Left lobe of liver (tissue), 2 donors: ENCODE measurements at places on chromosomes 1 and 21.

DNA sequence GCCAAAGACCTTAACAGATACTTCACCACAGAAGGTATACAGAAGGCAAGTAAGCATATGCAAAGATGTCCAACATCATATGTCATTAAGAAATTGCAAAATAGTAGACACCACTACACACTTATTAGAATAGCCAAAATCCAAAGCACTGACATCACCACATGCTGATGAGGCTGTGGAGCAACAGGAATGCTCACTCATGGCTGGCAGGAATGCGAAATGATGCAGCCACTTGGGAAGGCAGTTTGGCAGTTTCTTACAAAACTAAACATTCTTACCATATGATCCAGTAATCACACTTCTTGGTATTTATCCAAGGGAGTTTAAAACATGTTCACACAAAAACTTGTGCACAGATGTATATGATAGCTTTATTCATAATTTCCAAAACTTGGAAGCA, 261.2 kb upstream of the AJAP1 start:
- no peak for DNase-seq

GRCh38 chr1:159071970-159072582, 4.5 kb downstream of the AIM2 start:
- DNase-seq, result no peak

GRCh38 chr1:216905781-216906180, 182.6 kb upstream of the ESRRG start:
- no peak for DNase-seq

DNA sequence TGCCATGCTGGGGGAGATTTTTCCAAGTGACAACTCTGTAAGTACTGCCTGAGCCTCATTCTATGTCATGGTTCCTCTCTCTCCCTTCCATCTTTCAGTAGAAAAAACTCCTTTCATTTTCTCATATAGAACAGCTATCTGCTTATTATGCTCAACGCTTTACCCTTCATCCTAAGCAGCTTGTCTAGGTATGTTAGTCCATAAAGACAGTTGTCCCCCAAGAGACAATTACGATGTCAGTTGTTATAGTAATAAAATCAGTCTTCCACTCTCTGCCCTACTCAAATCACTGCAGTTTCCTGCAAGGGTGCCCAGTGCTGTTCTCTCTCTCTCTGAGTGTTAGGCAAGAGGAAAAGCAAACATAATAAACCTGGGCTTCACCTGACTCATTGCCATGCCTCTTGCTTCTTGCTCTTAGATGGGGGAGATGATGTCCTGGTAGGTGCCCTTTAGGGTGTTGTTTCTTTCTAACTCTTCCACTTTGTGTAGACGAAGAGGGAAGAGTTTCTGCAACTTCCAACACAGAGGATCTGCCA, 59.4 kb downstream of the PAPPA2 start:
- DNase-seq, result no peak

DNA sequence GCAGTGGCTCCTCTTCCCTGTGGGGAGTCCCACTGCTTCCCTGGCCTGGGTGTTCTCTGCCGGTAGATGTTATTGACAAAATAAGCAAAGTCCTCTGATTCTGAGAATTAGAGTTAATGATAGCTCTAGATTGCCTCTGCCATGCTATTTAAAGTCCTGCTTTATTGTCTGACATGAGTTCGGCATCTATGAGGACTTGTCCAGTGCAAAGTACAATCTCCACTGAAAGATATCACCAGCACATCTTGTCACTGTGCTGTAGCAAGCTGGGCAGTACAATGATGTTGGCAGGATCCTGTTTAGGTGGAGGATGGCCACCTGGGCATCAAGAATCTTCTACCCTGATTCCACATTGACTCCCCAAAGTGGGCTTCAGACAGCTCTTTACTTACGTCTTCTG, 54.0 kb upstream of the ATP5PO start:
- DNase-seq, result no peak

DNA sequence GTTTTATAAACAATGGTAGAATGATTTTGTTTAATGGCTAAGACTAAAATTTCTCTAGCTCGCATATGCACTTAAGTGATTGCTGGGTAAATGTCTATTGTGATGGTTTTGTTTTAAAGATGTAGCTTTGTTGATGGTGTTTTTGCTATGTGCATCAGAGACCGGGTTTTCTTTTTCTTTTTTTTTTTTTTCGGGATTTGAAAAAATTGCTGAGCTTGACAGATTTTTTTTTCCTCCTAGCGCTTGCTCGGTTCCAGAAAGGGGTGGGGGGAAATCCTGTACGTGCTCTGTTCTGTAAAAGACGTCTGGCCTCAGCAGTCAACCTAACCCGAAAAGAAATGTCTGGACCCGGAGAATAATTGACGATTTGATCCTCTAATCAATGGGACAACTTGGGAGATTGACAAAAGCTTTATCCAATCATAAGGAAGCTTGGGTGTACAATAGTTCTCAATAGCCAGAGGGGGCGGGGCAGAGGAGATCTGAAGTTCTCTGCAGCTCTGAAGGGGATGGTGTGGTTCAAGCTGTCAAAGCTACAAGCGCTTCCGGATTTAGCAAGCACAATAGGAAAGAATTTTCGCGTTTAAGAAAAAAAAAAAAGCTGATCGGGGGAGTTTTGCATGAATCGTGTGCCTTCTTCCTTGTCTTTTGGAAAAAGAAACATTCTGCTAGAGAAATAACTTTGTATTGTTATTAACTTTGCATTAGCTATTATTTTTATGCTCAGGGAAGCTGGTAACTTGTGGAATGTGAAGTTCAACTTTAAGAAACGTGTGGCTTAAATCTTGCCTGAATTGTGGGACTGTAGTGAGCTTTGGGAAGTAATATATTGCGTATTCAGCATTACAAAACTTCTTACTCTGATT, 4.5 kb upstream of the NFIA start:
- DNase-seq, result peak; percentile 90

- peak; percentile 59 for DNase-seq
Measured at GRCh38 chr1:19096036-19096833, 113.8 kb downstream of the UBR4 start.

DNA sequence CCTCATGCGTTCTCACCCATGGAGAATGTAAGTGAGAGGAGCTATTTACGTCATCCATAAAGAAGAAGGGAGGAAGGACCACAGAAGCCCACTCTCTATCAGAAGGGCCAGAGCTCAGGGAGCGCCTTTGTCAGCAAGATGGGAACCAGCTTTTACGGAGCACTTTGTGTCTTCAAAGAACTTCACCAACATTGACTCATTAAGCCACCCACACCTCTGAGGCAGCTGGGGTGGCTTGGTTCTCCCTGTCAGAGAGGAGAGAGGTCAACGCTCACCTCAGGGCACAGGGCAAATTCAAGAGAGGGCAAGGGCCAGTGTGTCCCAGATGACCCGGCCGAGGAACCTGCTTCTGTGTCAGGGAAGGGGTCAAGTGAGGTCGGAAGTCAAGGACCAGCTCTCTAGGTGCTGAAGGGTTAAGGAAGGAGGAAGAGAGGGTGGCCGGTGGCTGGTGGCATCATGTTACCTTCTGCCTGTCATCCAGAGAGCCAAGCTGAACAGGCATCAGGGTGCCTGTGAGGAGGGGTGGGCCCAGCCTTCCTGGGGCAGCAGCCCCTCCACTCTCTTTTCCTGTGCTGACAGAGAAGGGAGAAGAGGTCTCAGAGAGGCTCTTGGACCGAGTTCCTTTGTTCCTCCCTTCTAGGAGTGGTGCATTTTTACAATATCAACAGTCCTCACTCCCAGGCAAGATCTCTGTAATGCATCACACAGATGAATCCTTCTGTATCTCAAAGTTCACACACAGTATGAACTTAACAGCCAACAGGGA, 109.0 kb downstream of the ETS2 start:
- DNase-seq, result peak; percentile 76

DNA sequence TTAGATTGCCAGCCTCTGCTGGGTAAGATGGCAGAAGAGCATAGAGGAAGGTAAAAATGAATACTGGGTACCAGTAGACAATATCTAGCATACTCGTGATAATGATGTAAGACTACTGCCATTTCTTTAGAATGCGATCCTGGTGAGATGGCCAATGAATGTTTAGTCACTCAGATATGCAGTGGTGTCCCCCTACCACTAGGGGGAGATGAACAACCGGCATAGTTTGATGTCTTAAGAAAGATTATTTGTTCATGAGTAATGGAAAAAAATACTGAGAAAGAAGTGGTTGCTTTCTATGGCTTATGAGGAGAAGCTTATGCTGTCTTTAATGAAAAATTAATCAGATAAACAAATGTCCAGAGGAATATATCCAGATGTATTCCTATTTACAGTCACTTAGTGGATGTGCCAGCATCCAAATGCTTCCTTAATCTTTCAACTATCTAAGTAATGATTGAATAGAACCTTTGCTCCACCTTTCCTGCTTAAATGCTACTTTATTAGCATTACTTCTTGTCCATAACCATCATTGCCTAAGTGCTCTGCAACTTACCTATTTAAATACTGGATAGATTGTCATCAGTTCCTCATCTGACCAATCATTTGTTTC, 256.6 kb downstream of the ST6GALNAC3 start:
- DNase-seq, result no peak

- no peak for DNase-seq
Measured at GRCh38 chr1:12458571-12458970, 159.4 kb downstream of the DHRS3 start.

- DNase-seq, result peak; percentile 45
Measured at GRCh38 chr21:46120301-46121285, 22.7 kb downstream of the COL6A2 start.

DNA sequence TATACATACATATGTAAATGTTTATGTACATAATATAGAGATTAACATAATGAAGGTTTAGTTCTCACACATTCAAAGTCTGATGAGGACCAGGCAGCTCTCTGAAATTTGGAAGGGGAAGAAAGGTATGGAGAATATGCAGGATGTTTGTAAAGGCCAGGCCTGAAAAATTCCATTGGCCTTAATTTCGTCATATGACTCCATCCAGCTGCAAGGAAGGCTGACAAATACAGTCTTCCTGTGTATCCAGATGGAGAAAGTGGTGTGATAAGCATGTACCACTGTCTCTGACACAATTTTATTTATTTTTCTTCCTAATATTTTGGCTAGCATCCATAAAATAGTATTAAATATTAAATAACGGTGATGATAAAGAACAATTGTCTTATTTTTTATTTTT, 6.3 kb upstream of the SGIP1 start:
- DNase-seq, result no peak

DNA sequence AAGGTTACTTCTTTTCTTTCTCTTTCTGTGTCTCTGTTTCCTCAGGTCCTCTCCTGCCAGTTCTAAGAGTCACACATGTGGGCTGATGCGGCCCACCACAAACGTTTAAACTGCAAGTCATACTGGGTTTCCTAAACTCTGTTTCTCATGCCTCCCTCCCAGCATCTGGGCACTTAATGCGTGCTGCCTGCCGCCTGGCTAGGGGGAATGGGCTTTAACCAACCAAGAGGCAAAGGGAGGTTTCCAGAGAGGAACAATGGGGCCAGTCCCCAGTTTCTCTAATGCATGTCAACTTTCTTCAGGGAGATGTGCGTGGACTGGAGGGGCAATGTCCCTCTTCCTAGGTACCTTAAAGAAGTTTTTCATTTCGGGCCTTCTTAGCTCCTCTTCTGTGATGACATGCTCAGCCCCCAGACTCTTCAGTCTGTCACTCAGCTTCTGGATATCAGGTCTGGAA, 19.9 kb upstream of the SRSF4 start:
- DNase-seq, result no peak
